Right renal pelvis (tissue), 4 donors: ENCODE measurements at places on chromosomes 4 and X. TPM values are rescaled to one million over a fixed set of nuclear protein-coding genes. Genes with fewer than 3 reads are reported as not detected.

The CCNB3 gene
- polyA plus RNA-seq = 1.7 TPM

- no peak for DNase-seq
These were observed 52.7 kb downstream of the TMEM164 start for GRCh38 chrX:110055616-110056015.

DNA sequence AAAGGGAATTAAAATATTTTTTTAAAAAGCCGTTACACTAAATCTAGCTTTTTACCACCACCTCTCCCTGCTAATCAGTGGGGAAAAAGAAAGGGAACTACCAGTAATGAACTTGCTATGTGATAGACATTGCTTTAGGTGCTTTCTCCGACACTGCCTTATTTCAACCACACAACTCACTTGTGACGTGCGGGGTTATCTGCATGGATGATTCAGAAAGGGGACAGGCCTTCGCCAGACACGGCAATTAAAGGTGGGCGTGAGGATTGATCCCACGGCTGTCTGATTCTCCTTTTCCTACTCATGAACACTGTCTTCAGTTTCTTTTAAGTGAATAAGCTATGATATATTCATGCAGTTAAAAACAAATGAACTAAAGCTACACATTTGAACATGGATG is 882 bp upstream of the CXCR3 start:
- DNase-seq = no peak

DNA sequence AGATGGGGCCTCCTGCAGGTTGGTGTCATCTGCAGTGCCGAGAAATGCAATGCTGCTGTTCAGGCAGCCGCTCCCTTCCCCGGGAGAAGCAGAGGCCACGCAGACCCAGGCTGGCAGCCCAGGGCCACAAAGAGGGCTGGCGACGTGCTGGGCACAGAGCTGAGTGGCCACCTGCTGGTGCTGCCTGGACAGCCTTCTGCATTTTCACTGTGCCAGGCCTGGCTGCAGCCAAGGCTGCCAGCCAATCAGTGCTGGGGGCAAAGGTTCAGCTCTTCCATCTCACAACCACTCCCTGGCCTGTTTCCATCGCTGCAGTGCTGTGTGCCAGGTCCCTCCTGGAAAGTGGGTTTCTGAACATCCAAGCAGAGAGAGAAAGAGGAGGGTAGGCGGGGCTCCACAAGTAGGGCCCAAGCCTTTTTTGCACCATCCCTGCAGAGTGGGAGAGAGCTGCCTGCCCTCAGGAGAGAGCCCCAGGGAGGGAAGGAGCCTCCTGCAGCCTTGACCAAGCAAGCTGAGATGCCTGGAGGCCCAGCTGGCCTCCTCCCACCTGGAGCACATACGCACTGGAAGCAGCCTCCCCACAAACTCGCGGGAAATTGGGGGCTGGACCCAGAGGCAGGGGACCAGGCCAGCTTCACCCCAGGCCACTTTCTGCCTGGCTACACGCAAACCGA is 20.1 kb downstream of the ADRA2C start:
- DNase-seq = no peak
